Immature natural killer cell (primary cell): ENCODE measurements at places on chromosomes 1 and 21.

DNA sequence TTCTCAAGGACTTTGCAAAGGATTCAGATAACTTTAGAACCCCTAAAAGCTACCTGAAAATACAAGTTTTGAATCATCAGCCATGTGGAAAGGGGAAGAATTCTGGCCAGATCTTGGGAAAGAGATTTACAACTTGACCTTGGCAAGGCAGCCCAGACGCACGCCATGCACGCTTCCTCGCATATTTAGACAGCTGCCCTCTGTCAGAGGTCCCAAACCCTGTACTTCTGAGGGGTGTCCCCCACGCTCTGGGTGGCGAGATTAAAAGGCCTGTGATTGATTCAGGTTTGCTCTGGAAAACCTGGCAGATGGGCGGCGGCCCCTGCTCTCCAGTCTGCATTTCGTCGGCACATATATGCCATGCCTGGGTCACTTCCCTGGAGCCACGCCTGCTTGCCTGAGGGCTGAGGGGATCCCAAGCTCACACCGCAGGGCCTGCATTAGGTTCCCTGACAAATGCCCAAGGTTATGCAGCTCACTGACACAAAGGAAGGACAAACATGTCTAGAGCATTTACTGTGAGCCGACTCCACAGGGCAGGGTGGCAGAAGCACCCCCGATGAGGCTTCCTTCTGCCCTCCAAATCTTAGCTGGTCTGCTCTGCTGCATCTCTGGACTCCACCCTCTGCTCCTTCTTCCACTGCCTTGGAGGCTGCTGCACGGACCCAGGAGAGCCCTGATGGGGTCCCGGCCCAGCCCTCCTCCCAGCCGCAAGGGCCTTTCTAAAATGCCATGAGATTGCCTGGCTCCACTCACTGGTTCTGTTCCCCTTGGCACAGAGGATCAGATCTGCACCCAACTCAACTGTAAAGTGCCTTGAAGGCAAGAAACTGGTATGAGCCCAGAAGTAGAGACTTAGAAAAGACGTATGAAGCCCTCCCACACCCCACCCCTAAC lies 103.9 kb downstream of the BCAR3 start:
- no peak for DNase-seq

- peak; percentile 39 for DNase-seq
Observed at GRCh38 chr1:168833801-168834224, 104.8 kb upstream of the DPT start.

- no peak for DNase-seq
Observed at GRCh38 chr1:109307274-109308021, 637 bp upstream of the MYBPHL start.

DNA sequence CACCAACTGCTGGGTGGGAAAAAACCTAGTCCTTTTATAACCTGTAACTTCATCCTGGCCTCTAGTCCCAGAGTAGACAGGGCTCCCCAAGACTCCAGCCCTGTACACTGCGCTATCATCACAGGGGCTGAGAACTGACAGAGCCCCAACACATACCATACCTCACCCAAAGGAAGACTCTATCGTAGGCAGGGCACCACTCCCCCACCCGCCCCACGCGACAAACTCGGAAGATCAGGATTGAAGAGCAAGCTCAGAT lies 15.8 kb downstream of the INPP5B start:
- no peak for DNase-seq

DNA sequence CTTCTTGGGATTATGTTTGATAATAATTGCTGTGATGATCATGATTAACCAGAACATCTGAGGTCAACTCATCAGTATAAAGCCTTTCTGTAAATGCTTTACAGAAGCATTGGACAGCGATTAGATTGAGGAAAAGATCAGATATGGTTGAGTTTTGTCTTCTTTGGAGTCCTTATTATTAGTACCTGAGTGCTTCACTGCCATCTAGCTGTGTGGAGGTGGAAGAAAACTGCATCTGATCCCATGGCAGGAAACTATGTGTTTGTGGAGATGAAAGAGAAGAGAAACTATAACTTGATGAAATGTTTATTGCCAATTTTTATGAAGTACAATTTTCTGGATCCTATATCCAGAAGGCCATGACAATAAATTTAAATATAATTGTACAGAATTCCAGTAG lies 11.4 kb downstream of the FLG2 start:
- no peak for DNase-seq

- no peak for DNase-seq
Observed at GRCh38 chr1:82600314-82600713, 799.6 kb downstream of the ADGRL2 start.

DNA sequence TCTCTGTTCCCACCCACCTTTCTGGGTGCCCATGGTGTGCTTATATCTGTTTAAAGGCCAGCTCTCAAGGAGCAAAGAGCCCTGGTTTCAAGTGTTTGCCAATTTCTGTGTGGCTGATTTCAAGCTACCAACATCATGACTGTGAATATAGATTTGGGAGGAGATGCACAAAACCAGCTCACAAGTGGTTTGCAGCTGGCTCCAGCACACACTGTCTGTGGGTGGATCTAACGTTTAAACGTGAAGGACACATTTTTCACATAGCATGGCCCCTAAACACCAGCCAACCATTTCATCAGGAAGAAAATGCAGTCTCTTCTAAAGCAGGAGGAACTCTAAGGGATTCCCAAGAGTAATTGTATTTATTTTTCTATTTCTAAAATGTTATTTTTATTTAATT lies 65.2 kb downstream of the FCRL5 start:
- DNase-seq, result no peak

- DNase-seq, result no peak
Observed at GRCh38 chr1:5610432-5610831, 381.8 kb downstream of the NPHP4 start.

- no peak for DNase-seq
Observed at GRCh38 chr1:56377431-56377830, 201.9 kb downstream of the PLPP3 start.

DNA sequence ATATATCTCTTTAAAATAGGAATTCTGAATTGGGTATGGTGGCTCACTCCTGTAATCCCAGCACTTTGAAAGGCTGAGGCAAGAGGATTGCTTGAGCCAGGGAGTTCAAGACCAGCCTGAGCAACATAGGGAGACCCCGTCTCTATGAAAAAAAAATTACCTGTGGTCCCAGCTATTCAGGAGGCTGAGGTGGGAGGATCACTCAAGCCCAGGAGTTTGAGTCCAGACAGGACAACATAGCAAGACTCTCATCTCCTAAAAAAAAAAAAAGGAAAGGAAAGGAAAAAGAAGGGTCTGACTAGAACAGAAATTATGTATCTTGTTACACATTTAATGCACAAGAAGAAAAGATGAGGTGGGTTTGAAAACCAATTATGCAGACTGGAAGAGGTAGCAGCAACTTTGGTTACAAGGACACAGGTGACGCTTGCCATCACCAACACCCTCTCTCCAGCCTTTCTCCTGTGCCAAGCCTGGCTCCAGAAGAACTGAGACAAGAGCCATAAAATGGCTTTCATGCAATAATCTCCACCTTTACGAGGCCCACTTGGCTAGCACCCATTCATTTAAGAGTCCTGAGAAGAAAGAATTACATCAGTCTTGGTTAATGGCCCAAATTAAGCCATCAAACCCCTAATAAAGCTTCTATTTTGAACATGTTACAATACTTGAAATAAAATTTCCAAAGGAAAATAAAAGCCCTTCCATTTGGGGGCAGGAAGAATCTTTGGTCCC lies 4.8 kb upstream of the SELENBP1 start:
- no peak for DNase-seq

- peak; percentile 54 for DNase-seq
Observed at GRCh38 chr1:169348383-169349036, 19.1 kb downstream of the NME7 start.
